ENCODE measurements at places on chromosomes 2 and 18. TPM values are rescaled to one million over a fixed set of nuclear protein-coding genes. Genes with fewer than 3 reads are reported as not detected.

GRCh38 chr2:108267101-108267500, 21.6 kb upstream of the SULT1C2 start:
- H3K36me3 ChIP-seq = no peaks in the 10 kb centered on the region
- H3K4me3 ChIP-seq = no peak overlapping the region
- no peak for DNase-seq
- H3K4me1 ChIP-seq = no peaks in the 10 kb centered on the region
- H3K27ac ChIP-seq = no peak overlapping the region

DNA sequence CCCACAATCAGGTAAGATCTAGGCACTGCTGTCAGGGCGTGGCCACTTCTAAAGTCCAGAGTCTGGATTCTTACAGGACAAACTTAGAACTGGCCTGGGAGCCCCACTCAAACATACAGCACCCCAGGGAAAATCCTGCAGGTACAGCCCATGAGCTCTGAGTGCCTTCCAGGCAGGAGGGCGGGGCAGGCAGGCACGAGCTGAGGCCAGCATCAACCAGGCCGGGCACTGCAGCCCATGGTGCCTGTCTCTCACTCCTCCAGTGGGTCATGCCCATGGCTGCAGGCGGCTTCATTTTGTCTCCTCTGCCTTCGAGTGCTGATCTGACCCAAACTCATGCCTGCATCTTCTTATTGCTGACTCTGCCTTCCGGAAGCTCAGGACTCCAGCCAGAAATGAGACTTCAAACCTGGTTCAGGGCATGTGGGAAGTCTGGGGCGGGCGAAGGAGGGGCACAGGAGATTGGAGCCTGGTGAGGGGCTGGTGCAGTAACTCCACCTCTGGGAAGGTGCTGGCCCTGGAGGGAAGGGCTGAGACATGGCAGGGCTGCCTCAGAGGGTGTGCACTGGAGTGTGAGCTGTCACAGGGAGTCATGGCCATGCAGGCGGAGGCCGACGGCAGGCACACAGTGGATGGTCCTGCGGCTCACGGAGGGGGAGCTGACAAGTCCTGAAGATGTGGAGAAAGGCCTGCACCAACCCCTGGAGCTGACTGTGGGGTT, 40.5 kb downstream of the HS6ST1 start:
- no peaks in the 10 kb centered on the region for H3K27me3 ChIP-seq
- no peak for DNase-seq
- peaks cover 17% of the 10 kb centered on the region for H3K36me3 ChIP-seq

- H3K4me3 ChIP-seq = no peak overlapping the region
- DNase-seq = no peak
- H3K27me3 ChIP-seq = no peaks in the 10 kb centered on the region
- H3K4me1 ChIP-seq = no peaks in the 10 kb centered on the region
Observed at GRCh38 chr2:154620471-154620870, 78.0 kb upstream of the KCNJ3 start.

VSNL1 gene
- not detected for polyA plus RNA-seq

HOXD1 gene
- not detected for polyA plus RNA-seq

Data from B cell (primary cell).